ENCODE measurements at places on chromosomes 1 and 21. TPM values are rescaled to one million over a fixed set of nuclear protein-coding genes. Genes with fewer than 3 reads are reported as not detected.

The TCEANC2 gene
- 9.4 TPM for polyA plus RNA-seq

The VPS26C gene
- 49.8 TPM for polyA plus RNA-seq

The RGS4 gene
- 11.0 TPM for polyA plus RNA-seq

The CIART gene
- 9.3 TPM for polyA plus RNA-seq
